ENCODE measurements at places on chromosomes 2 and 18.

DNA sequence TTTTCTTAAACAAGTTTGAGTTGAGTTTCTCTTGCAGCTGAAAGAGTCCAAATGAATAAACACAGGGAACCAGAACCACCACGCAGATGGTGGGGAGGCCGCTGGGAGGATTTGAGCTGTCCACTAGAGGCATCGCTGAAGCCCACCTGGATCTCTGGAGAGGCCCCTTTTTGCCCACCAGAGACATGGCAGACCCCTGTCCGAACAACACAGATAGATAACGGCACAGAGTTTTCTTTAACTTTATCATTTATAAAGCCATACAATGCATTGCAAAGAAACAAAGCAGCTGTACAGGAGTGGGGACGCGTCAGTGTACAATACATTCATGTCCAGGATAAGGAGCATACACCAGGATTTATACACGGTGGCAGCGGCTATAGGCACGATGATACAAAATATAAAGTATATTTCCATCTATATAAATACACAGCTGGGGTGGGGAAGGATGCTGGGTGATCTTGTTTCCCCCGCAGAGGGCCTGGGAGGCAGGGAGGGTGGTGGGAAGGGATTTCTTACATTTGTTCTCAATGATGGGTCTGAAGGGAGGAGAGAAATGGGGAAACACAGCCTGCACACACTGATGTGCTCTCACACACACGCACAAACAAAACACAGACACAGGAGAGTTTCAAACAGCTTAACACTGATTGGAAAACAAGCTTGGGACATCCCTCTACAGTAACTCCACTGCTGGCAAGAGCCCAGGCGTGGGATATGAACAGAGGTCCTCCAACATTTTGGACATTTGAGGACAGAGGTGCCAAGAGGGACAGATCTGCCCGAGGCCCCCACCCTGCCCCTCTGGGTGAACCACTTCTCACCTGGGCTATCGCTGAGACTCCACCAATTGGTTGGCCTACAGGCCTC is 203.0 kb downstream of the TNS1 start:
- no peak for DNase-seq

GRCh38 chr2:205321231-205321630 is 361.1 kb upstream of the NRP2 start:
- DNase-seq, result no peak

GRCh38 chr2:164899121-164899520 is 56.2 kb downstream of the SLC38A11 start:
- no peak for DNase-seq

- no peak for DNase-seq
Observed at GRCh38 chr2:165682546-165682945, 111.5 kb downstream of the GALNT3 start.

DNA sequence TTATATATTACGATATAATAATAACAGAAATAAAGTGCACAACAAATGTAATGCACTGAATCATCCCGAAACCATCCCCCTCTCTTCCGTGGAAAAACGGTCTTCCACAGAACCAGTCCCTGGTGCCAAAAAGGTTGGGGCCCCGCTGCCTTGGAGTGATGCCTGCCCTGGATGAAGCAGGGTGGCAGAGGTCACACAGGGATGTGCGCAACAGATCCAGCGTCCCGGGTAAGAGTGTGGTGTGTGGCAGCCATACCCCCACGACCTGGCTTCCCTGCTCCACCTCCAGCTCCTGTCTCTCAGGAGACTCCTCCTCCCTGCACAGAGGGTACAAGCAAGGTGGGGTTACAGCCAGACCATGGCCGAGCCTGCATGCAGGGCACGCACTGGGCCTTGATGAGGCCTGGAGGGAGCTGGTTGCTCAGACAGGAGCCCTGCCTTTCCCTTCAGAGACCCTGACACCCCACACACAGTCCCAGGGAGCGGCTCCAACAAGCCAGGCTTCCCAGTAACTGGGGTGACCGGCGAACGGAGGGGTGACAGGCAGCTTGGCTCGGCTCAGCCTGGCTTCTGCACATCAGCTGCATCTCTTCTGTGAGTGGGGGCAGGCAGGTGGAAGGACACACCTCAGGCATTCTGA is 41.1 kb downstream of the TFCP2L1 start:
- DNase-seq, result no peak

GRCh38 chr2:119264781-119265692 is 41.4 kb downstream of the STEAP3 start:
- no peak for DNase-seq

DNA sequence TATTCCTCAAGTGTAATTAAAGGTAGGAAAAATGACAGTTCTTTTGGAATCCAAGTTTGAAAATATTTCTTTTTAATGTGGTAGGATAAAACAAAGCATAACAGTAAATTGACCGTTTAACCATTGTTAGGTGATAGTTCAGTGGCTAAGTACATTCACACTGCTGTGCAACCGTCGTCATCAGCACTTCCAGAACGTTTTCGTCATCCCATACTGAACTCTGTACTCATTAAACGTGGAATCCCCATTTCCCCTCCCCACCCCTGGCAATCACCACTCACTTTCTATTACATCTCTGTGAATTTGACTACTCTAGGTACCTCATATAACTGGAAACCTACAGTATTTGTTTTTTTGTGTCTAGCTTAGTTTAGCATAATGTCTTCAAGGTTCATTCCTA is 32.9 kb upstream of the FZD5 start:
- DNase-seq, result no peak

DNA sequence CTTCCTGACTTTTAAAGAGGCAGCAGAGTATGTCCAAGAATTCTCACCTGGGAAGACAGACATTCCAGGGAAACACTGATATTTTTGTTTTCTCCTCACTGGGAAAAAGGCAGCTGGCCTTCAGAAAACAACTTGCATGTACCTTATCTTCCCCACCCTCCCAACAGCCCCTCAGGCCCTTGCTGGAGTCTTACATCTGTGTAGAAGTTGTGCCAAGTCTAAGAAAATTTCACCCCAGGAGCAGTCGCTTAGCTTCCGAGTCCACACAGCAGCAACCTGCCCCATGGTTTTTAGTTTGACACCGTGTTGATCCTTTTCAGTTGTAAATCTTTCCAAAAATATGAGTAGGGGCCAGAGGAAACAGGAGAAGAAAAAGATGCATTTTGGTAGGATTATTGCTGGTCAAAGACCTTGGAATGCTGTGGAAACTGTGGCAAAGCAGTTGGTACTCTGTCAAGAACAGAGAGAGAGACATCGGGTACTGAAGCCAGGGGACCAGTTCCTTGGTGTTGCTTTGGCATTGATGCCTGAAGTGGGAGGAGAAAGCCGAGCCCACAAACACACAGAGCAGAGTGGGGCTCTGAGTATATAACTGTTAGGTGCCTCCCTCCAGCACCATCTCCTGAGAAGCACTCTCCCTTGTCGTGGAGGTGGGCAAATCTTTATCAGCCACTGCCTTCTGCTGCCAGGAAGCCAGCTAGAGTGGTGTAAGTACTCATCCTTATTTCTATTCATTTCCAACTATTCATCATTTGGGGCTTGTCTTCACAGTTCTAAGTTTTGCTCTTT is at the start of gene SLC14A1:
Gene SLC14A1, plus strand, starts transcription at position 615 of the 789 bp plus-strand sequence. CDS start 6,140 bp downstream, outside the sequence.
- DNase-seq, result no peak

DNA sequence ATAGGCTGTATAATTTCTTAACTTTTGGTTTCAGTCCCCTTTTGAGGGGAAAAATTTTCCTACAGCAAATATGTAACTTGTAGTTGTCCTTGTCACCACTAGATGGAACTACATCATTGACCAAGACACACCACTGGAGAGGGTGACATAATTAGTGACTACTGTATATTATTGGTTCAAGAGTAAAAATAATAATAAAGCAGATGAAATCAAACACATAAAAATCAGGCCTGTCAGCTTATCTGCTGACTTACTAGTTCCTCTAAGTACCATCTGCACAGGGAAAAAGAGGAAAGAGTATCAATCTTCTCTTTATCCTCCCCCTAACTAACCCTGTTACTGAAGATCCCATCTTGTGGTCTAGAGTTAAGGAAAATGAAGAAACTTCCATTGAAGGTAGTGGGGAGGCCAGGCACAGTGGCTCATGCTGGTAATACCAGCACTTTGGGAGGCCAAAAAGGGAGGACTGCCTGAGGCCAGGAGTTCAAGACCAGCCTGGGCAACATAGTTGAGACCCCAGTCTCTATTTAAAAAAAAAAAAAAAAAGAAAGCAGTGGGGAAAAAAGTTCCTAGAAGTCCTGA is 29.6 kb upstream of the ENOSF1 start:
- DNase-seq, result no peak

DNA sequence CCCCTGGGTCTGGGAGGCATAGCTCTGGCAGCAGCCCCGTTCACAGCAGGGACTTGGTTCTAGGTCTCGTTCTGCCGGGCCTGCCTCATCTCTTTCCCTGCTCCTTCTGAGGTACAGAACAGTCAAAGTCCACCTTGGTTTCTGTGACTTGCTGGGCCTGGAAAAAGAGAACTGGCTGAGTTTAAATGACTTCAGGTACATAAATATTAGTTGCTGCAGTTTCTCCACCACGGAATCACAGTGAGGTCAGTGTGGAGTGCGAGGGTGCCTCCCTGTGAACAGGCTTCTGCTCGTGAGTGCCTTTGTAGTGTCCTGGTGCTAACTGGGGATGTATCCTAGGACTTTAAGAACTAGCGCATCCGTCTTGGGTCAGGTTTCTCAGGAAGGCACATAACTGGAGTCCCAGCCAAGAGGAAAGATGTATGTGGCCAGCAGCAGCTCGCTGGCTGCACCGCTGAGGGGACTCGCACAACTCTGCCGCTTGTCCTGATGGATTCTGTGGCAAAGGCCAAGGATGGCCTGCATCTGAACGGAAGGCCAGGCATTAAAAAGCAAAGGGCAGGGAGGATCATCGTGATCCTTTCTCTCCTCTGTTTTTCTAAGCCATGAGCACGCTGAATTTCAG is 188.6 kb downstream of the SH3RF3 start:
- DNase-seq, result no peak

DNA sequence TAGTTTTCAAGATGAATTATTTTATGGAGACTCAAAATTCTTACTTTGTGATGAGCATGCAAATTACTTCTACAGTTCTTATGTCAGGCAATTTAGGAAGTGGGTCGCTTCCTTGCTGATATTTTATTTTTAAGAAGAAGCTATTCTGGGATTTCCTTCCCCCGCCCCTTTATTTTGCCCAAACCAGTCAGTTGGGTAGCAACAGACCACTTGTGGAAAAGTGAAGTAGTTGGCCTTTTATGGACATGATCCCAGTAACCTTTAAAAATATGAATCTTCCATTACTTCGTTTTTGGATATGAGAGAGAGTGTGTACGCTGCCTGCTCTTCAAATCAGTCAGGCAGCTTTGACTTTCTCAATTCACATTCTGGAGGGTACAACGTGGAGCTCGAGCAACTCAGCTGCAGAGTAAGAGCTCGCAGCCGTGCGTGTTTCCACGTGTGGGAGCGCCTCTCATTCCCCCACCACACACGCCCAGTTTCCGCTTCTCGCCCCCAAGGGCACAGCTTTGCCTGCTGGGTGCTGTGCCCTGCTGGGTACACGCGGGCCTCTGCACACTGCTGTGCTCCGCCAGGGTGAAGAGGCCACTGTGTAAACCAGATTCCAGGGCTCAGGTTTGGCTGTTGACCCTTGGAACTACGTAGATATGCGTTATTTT is 92.6 kb downstream of the ITGB1BP1 start:
- DNase-seq, result no peak

DNA sequence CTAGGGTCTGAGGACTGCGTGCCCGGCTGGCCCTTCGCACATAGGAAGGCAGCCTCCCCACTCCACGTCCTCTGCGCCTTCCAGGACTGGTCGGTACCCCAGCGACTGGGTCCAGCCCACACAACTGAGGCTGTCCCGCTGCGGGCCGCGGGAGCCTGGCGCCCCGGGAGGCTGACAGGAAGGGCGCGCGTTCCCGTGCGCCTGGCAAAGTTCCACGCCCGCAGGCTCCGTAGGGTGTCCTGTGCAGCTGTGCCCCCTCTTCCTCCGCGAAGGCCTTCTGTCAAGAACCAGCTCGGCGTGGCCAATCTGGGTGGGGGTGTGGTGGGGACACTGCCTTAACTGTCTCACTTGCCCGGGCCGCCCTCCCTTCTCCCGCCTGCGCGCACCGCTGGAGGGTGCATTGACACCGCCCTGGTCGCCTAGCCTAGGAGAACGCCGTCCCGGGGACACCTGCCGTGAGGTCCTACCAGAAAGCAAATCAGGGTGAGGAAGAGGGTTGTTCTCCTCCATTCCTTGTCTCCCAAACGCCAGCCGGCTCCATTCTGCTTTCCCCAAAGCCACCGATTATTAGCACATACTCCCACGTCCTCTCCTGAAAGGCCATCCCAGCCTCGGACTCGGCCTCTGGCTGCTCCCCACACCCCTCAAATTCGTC is 618 bp upstream of the LYPD1 start:
- no peak for DNase-seq

DNA sequence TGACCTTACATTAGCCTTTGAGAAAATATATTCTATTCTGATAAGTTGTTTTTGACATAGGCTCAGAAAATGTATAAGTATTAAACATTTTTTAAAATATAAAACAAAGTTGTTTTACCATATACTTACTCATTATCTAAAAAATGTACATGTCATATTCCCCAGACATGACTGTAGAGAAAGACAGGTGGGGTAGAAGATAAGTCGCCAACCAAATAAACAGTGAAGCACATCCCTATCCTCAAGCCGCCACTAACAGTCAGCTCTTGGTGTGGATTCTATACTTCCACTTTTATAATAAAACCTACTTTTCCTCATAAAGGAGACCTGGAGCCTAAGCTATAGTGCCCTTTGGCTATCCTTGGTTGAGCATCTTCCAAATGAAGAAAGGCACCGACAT is 26.4 kb downstream of the GDF7 start:
- no peak for DNase-seq

All from activated effector memory CD4-positive, alpha-beta T cell treated with Interleukin-2 at 50 U/mL for 16 hours (primary cell).